ENCODE measurements at places on chromosomes 3 and 15.

DNA sequence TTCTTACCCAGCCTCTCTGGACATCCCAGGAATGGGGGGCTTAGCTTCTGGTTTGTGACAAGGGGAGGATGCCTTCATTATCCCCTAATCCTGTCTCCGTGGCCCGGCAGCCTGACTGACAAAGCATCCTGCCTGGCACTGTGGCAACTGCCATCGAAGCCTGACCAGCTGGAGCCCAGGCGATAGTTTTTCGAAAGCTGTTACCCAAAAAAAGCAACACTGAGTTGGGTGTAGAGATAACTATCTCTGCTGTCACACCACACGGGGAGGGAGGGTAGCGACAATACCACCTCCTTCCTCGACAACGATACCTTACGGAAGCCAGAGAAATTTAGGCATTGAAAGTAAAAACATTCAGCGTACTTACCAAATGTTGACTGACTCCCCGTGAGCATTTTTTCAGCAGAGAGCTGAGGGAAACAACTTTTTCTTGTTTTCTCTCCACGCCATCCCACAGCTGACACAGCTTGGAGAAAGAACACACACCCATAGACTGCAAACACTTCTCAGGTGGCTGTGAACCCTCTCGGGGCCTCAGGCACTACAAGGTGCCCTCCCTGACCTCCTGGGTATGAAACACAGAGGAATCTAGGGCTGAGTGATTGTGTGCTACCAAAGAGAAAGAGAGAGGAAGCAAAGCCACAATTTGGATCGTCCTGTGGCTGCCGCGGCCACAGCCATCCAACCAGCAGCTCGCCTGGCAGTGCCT is 361.9 kb upstream of the ICE2 start:
- H3K4me3 ChIP-seq, result no peak overlapping the region
- no peaks in the 10 kb centered on the region for H3K36me3 ChIP-seq
- no peak for DNase-seq
- H3K27me3 ChIP-seq, result no peaks in the 10 kb centered on the region
- peaks cover 36% of the 10 kb centered on the region for H3K4me1 ChIP-seq

- peak; percentile 2 for DNase-seq
- H3K4me1 ChIP-seq, result no peaks in the 10 kb centered on the region
- H3K36me3 ChIP-seq, result no peaks in the 10 kb centered on the region
- H3K27me3 ChIP-seq, result no peaks in the 10 kb centered on the region
- no peak overlapping the region for H3K27ac ChIP-seq
These were observed 46.6 kb upstream of the MDFIC2 start for GRCh38 chr3:70358978-70359580.

GRCh38 chr15:25184356-25185155 is 229.8 kb downstream of the SNRPN start:
- H3K4me1 ChIP-seq, result no peaks in the 10 kb centered on the region
- H3K4me3 ChIP-seq, result no peak overlapping the region
- DNase-seq, result no peak
- H3K27ac ChIP-seq, result no peak overlapping the region
- no peaks in the 10 kb centered on the region for H3K36me3 ChIP-seq

GRCh38 chr3:61725851-61726333 is 164.5 kb downstream of the PTPRG start:
- no peaks in the 10 kb centered on the region for H3K27me3 ChIP-seq
- H3K4me3 ChIP-seq, result no peak overlapping the region
- H3K36me3 ChIP-seq, result no peaks in the 10 kb centered on the region
- DNase-seq, result peak; percentile 62
- H3K4me1 ChIP-seq, result peaks cover 18% of the 10 kb centered on the region

- H3K4me3 ChIP-seq, result no peak overlapping the region
- no peaks in the 10 kb centered on the region for H3K4me1 ChIP-seq
These were observed 18.5 kb downstream of the SNUPN start for GRCh38 chr15:75606711-75607699.

DNA sequence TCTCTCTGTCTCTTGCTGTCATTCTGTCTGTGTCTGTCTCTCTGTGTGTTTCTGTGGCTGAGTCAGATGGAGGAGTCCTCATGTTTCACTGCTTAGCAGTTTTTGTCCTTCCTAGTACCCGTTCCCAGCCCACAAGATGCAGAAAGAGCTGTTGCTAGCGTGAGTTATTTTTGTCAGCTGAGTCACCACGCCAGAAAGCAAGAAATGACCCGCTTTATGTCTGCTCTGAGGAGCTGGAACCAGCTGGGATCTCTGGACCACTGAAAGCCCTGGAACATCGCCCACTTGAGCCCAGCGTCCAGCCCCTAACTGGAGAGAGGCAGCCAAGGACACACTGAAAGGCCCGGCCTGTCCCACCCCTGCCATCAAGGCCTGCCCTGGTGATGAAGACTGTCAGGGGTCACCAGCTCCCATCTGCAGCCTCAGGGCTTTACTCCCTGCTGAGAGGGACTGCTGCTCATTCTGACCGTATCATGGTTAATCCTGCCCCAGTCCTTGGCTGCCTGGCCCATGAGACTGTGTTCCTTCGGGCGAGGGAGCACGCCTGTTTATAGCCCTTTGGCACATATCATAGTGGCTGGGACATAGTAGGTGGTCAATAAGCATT is 101.7 kb upstream of the TPM1 start:
- no peaks in the 10 kb centered on the region for H3K36me3 ChIP-seq
- peak; percentile 74 for DNase-seq
- H3K27ac ChIP-seq, result no peak overlapping the region
- no peak overlapping the region for H3K4me3 ChIP-seq
- H3K4me1 ChIP-seq, result peaks cover 11% of the 10 kb centered on the region

GRCh38 chr15:57036352-57036751 is 117.9 kb downstream of the TCF12 start:
- no peak overlapping the region for H3K27ac ChIP-seq
- no peak overlapping the region for H3K4me3 ChIP-seq
- H3K4me1 ChIP-seq, result peaks cover 5% of the 10 kb centered on the region
- H3K36me3 ChIP-seq, result no peaks in the 10 kb centered on the region
- no peak for DNase-seq

DNA sequence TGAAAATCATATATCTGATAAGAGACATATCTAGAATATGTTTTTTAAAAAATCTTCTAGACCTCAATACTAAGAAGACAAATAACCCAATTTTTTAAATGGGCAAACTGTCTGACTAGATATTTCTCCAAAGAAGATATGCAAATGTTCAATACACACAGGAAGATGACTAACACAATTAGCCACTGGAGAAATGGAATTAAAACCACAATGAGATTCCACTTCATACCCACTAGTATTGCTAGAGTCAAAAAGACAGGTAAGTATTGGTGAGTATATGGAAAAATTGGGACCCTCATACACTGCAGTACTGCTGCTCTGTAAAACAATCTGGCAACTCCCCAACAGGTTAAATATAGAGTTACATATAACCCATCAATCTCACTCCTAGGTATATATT is 33.1 kb upstream of the TOPAZ1 start:
- peaks cover 18% of the 10 kb centered on the region for H3K27me3 ChIP-seq
- DNase-seq, result no peak
- no peak overlapping the region for H3K27ac ChIP-seq
- H3K36me3 ChIP-seq, result no peaks in the 10 kb centered on the region

DNA sequence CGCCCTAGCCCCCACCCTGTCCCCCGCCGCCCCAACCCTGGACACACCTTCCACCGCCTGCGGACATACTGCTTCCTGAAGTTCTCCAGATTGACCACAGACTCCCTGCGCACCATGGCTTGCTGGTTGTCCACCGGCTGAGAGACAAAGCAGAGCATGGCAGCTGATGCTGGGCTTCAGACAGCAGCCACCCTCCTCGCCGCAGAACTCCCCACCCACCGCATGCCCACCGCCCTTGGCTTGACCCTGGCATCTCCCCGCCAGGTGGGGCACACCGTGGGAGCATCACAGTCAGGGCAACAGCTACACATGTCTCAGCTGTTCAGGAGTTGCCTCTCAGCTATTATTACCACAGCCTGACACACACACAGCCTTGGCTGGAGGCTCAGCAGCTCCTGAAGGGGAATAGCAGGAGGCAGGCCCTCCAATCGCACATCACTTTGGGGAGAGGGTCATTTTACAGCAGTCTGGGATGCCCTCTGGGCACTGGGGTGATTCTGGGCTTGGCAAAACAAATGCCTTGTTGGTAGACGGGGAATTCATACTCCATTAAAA is 78.4 kb upstream of the HERC1 start:
- peaks cover 23% of the 10 kb centered on the region for H3K4me1 ChIP-seq
- no peaks in the 10 kb centered on the region for H3K36me3 ChIP-seq
- no peak overlapping the region for H3K4me3 ChIP-seq
- H3K27ac ChIP-seq, result no peak overlapping the region

GRCh38 chr3:134918441-134918840 is 123.4 kb downstream of the EPHB1 start:
- no peak for DNase-seq
- no peak overlapping the region for H3K4me3 ChIP-seq
- no peaks in the 10 kb centered on the region for H3K36me3 ChIP-seq
- no peaks in the 10 kb centered on the region for H3K27me3 ChIP-seq
- no peaks in the 10 kb centered on the region for H3K4me1 ChIP-seq
